ENCODE measurements at places on chromosomes 11 and 22. TPM values are rescaled to one million over a fixed set of nuclear protein-coding genes. Genes with fewer than 3 reads are reported as not detected.

- no peaks in the 10 kb centered on the region for H3K36me3 ChIP-seq
- peaks cover 64% of the 10 kb centered on the region for H3K4me1 ChIP-seq
- H3K27ac ChIP-seq: peak overlapping the region; percentile 80
- H3K4me3 ChIP-seq: no peak overlapping the region
- H3K27me3 ChIP-seq: no peaks in the 10 kb centered on the region
- no peak for DNase-seq
These were observed 8.3 kb upstream of the CDC42EP1 start for GRCh38 chr22:37551981-37552380.

GRCh38 chr11:4464216-4465159 lies 15.4 kb downstream of the OR52K2 start:
- no peak overlapping the region for H3K4me3 ChIP-seq
- no peak overlapping the region for H3K27ac ChIP-seq
- H3K27me3 ChIP-seq: no peaks in the 10 kb centered on the region
- no peaks in the 10 kb centered on the region for H3K4me1 ChIP-seq
- H3K36me3 ChIP-seq: no peaks in the 10 kb centered on the region
- no peak for DNase-seq

GRCh38 chr11:72955466-72955865 lies 141.3 kb downstream of the ATG16L2 start:
- H3K4me3 ChIP-seq: no peak overlapping the region
- no peaks in the 10 kb centered on the region for H3K27me3 ChIP-seq
- no peaks in the 10 kb centered on the region for H3K36me3 ChIP-seq
- H3K27ac ChIP-seq: no peak overlapping the region
- no peaks in the 10 kb centered on the region for H3K4me1 ChIP-seq

GRCh38 chr22:45672564-45673481 lies 1.2 kb downstream of the ATXN10 start:
- no peak for DNase-seq
- H3K27me3 ChIP-seq: no peaks in the 10 kb centered on the region
- H3K27ac ChIP-seq: peak overlapping the region; percentile 94
- H3K4me3 ChIP-seq: peak overlapping the region; percentile 83
- no peaks in the 10 kb centered on the region for H3K36me3 ChIP-seq

DNA sequence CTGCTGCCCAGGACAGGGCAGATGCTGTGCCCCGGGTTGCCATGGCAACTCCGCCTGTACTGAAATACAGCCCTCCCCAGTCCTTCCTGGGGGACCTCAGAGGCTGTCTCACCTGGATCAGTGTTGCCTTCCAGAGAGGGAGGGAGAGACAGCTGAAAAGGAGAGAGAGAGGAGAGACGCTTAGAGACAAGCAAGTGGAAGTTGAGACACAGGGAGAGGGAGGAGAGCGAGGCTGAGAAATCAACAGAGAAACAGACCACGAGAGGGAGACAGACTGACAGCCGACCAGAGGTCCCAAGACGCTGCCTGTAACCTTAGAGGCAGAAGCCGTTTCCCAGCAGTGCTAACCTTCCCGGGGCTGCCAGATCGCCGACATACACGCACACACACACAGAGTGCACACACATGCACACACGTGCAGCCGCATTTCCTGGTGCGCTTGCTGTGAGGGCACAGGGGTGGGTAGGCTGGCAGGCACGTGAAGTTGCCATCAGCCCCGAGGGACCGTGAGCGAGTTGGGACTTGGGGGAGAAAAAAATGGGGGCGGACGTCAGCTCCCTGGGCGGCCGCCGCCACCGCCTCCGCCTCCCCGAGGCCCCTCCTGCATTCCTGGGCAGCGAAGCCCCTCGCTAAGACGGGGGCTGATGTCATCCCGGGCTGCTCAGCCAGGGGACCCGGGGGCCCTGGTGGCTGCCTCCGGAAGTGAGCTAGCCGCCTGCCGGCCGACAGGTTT lies 88.6 kb upstream of the CRYBB3 start:
- peaks cover 43% of the 10 kb centered on the region for H3K4me1 ChIP-seq
- no peaks in the 10 kb centered on the region for H3K27me3 ChIP-seq
- peak overlapping the region; percentile 52 for H3K27ac ChIP-seq
- H3K4me3 ChIP-seq: peak overlapping the region; percentile 58

The TMEM132A gene
- 7.5 TPM for total RNA-seq

All from right atrium auricular region (tissue), 2 donors.